ENCODE measurements at places on chromosomes 11 and 22.

DNA sequence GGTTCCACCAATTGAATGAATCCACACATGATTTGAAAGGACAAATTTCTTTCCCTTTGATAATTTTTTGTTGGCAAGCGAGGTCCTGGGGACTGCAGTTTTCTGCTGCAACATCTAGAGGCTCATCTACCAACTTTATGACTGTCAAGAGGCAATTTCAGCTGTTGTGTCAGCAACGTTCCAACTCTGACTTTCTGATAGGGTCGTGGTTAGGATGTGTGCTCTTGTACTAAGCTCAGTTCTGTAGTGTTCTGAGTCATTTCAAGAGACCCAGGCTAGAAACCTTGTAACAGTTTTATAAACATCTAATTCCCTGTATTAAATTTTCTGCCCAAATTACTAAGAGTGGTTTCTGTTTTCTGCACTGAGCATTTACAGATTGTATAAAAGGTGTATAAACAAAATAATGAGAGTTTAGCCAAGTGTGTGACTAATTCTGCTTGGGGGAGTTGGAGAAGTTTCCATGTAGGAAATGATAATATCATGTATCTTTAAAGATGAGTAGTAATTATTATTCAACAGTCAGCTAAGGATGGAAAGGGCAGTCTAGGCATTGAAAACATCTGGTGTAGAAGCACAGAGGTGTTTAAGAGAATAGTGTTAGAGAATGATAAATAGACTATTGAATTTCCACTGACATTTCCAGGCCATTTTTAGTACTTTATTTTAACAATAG is 72.2 kb downstream of the RBMXL2 start:
- no peak for DNase-seq

GRCh38 chr22:36467946-36468345 is 13.5 kb downstream of the TXN2 start:
- DNase-seq = peak; percentile 98

DNA sequence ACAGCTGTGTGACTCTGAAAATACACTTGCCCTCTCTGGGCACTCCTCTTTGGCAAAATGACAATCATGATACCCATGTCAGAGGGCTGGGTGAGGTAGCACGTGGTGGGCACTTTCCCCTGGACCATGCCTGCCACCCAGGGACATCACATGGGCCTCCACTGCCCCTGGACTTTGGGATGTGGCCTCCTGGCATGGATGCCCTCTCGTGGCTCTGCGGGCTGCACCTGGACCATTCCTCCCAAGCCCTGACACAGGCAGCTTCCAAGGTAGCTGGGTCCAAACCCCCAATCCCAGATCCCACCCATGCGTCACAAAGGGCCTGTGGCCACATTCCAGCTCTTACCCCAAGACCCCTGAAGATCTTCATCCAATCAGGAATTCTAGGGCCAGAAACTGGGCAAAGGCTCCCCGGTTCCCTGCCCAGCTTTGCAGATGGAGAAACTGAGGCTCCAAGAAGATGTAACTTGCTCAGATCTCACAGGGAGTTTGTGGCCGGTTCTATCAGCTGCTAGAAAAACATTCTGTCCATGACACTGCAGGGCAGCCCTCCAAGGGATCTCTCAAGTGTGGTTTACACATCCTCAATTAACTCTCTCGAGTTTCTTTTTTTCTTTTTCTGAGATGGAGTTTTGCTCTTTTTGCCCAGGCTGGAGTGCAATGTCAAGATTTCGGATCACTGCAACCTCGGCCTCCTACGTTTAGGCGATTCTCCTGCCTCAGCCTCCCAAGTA is 35.4 kb upstream of the CYB5R3 start:
- no peak for DNase-seq

GRCh38 chr11:74132833-74133232 is 38.0 kb downstream of the C2CD3 start:
- no peak for DNase-seq

GRCh38 chr11:58186938-58187337 is 1.9 kb upstream of the OR9Q2 start:
- no peak for DNase-seq

DNA sequence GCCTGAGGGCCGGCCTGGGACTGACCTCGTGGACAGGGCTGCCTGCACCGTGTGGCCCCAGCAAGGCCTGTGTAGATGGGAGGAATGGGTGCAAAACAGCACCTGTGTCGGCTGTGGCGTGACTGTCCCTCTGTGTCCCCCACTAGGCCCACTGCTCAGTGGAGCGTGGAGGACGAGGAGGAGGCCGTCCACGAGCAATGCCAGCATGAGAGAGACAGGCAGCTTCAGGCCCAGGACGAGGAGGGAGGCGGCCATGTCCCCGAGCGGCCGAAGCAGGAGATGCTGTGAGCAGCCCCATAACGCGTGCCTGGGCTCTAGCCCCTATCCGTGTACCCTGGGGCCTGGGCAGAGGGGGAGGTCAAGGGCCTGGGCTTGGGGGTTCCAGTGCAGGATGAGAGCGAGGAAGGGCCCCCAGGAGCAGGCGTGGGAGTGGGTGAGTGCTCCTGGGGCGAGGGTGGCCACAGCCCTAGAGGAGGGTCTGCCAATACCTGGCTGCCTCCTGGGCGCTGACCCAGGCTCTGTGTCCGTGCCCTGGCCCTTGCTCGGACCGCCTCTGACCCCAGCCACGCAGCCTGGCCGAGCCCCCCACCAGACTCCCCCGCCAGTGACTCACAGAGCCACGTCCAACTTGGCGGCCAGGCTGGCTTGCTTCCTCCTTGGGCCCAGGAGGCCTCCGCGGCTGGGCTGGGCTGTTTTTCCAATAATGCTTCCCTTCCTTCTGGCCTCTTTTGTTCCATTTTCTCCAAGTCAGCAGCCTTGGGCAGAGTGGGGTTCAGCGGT is 11.6 kb downstream of the PRR33 start:
- DNase-seq = peak; percentile 25

GRCh38 chr11:3926458-3927095 is 71.1 kb downstream of the STIM1 start:
- no peak for DNase-seq

- DNase-seq = peak; percentile 84
Observed at GRCh38 chr11:1298695-1299492, 10.5 kb downstream of the TOLLIP start.

GRCh38 chr11:119705362-119705761 is 23.6 kb downstream of the NECTIN1 start:
- no peak for DNase-seq

GRCh38 chr11:68215087-68215445 is 2.0 kb upstream of the KMT5B start:
- DNase-seq = no peak

GRCh38 chr22:29089507-29089906 is 16.7 kb downstream of the KREMEN1 start:
- no peak for DNase-seq

DNA sequence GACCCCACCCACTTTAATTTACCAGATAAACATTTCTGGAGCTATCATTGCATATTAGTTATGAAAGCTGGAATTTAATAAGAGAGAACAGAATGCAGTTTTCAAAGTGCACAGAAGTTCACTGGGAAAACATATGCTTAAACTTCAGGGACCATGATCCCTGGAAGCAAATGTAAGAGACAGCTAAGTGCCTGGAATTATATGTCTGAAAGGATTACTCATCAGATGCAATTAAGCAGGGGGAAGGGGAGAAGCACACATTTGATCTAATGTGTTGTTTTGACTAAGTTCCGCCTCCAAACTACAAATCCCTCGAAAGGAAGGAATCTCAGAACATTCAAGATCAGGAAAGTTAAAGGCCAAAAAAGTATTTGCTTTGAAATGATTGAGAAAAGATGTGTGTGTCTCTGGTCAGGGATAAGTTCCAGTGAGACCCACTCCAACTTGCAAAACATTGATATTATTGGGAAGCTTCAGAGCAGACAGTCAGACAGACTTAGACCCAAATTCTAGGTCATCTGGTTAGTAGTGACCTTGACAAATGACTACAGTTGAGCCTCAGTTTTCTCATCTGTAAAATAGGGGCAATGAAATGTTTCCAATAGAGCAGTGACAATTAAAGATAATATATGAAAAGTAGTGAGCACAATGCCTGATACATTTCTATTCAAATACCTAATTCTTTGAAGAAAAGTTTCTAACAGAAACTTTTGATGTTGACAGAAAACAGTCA is 147.6 kb downstream of the ME3 start:
- DNase-seq = peak; percentile 90

- no peak for DNase-seq
Observed at GRCh38 chr22:19360300-19360792, 68.8 kb upstream of the CLTCL1 start.

DNA sequence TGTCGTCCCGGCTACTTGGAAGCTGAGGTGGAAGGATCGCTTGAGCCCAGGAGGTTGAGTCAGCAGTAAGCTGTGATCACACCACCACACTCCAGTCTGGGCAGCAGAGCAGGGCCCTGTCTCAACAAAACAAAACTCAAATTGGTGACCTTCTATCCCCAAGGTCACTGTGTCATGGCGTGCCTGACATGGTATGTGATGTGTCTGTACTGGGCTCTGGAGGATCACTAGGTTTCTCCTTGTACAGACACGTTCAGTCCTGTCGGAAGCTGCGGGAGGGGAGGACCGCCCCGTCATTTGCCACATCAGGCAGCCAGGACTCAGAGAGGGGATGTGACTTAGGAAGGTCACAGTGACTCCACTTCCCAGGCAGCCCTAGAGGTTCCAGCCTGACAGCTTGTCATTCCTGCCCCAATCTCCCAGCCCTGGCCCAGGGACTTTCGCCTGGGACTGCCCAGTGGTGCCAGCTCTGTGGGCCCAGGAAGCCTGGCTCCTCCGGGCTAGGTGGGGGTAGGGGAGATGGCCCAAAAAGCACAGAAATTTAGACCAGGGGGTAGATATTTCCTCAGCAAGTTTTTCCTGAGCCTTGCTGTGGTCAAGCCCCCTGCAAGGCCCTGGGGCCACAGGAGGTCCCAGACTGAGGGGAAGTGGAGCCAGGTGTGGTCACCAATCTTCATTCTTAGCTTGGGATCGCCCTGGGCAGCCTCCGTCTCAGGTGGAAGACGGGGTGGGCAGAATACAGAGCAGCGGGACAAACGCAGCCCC is 53.2 kb downstream of the TRIOBP start:
- peak; percentile 83 for DNase-seq

DNA sequence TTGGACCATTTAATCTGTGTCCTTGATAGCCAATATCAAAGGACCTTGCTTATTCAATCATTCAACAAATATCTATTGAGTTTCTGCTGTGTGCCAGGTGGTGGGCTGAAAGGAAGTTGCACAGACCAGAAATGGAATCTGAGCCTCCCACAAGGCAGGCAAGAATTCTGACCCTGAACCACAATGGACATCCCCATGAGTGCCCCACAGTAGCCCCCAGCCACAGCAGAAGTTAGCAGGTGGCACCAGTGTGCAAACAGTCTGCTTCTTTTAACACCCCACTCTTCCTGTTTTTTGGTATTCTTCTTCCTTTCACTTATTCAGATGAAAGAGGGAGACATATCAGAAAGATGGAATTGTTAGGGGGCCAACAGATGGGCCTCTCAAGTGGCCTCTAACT is 12.2 kb upstream of the SERPING1 start:
- DNase-seq = no peak

- DNase-seq = no peak
Observed at GRCh38 chr11:47441421-47441820, 7.5 kb downstream of the RAPSN start.

DNA sequence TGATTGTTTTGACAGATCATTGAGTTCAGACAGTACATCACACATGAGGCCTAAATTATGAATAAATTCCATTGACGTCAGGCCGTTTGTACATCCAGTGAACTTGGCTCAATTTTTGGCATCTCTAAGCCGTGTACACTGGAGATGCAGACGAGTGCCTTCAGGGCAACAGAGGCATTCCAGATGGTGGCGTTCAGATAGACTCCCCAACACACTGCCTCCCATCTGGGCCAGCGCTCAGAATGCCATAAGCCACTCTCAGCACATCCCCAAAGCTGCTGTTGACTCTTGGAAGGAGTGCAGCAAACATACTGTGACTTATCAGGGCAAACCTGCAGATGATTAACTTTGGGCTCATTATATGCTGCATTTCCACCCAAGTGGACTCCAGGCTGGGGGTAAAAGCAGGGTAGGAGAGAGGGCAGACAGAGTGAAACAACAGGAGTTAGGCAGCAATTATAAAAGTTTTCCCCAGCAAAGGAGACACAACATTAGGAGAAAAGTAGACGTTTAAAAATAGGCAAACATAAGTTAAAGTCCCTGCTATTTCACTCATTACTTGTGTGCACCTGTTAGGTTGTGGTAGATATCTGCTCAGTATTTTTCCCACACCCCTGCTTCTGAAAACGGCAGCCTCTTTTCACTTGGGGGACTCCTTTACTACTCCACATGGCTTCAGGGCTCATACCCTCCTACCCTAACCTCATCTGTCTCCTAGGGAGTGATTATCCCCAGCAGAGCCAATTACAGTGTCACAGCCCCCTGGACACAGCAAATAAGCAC is 60.2 kb upstream of the PDE3B start:
- no peak for DNase-seq
